ENCODE measurements at places on chromosomes 1 and 21.

DNA sequence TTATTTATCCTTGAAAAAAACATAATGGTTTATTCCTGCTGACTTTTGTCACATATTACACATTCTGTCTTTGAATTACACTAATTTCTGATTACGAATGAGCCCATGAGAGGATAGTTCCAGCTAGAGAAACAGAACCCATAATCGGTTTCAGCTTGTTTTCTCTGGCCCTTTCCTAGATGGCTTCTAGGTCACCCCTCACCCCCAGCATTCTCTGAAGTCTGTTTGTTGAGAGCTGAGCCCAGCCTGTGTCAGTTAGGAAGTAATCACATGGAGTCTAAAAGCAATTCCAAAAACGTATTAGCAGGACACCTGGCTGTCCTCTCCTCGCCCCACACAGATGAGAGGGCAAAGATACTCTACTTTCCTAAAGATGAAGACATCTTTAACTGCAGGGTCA, 48.9 kb downstream of the KIAA1614 start:
- no peak for DNase-seq

DNA sequence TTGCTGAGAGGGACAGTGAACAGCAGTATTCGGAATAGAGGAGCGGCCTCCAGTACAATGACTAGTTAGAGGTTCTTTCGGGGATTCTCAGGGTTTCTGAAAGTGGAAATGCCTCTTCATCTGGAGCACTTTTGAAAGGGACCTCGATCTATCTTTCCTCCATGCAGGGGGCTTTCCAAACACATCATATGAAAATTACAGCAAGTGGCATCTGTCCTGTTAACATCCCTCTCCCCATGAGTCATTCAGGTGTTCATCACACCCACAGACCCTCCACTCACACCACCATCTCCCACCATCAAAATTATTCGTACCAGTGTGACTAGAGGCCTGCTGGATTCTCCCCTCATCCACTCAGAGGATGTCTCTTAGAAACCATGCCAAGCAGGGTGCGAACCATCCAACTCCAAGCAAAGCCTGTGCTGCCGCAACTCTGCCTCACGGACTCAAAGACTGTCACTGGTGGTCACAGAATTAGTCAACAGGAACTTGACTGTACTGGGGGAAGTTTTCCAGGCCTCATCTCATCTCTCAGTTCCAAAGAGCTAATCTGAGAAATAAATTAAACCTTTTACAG, 211.1 kb downstream of the MRPL39 start:
- DNase-seq = no peak

- no peak for DNase-seq
These were observed 64.2 kb upstream of the MRPS6 start for GRCh38 chr21:34009193-34009592.

DNA sequence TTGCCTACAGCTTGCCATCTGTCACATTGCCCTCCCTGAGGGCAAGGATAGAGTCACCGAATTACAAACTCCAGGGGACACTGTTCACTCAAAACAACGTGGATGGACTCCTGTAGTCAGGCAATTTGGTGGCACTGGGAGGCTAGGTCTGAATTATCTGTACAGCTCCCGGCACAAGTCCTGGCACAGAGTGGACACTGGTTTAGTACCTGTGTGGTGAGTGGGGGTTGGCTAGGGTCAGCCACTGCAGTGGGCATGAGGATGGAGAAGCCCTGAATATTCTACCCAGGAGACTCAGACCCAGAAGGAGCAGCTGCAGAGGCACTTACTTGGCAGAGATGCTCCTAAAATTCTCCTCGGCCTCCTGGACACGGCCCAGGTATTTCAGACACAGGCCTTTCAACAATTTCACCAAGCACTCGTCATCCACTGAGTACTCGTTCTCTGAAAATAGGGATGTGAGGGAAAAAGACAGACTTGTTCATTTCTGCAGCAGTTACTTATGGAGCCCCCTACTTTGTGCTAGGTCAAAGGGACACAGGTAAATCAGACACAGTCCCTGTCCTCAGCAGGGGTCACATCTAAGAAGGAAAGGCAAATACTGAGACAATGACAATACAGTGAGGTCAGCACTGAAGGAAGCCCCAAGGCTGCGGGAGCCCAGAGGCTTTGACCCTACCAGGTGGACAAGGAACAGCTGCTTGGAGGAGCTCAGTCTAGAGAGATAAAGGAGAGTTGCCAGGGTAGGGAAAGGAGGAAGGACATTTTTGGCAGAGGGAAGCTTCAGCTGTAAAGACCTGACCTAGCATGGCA, 40.5 kb downstream of the TTC39A start:
- DNase-seq = no peak

DNA sequence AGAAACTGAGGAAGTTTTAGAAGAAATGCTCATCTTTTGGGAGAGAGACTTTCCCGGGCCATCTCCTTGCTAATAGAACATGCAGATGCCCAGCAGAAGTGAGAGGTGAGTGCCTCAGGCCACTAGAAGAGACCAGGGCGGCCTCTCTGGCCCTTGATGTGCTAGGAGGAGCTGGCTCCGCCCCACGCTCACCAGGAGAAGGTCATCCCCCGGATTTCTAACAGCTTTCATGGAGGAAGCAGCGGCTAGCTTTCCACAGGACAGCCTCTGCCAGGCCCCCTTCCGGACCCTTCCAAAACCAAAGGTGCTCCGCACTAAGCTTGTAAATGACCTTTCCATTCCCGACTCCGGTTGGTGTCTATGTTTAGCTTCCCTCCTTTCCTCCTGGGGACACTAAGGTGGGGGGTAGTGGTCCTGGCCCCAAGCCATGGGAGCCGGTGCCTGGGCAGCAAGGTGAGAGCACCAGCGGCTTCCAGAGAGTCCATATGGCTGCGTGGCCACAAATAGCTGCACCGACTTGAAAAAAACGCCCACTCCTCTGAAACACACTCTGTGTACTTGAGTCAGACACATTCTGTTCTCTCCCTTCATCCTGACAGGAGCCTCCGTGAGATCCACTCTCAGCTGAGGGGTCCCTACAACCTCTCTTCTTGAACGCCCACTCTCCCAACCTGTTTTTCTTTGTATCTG, 249.9 kb downstream of the TNR start:
- no peak for DNase-seq

- DNase-seq = no peak
These were observed 209.5 kb upstream of the C1orf174 start for GRCh38 chr1:4109628-4109940.

DNA sequence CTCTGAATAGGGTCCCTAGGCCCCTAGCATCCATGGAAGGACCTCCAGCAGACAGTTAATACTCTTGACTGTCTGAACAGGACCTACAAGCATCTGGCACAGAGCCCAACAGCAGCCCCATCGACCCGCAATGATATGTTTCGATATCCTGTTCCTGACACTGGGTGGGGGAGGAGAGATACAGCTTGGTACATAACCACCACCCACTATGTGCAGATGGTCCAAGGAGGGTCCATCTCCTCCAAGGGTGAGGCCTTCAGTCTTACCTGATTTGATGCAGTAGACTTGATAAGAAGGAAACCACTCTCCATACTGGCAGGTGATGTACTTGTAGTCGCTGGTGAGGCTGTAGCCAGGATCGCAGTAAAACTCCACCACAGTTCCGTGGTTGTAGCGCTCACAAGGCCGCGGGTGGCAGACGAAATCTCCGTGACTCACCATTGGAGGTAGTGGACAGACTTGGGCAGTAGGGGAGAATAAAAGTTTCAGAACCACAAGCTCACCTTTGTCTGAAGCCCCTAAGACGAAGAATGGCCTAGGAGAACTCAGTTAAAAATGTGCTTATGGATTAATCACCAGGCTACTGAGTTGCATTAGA, 86.0 kb upstream of the TLR5 start:
- peak; percentile 16 for DNase-seq

- DNase-seq = no peak
These were observed 127.7 kb upstream of the COL6A1 start for GRCh38 chr21:45853703-45854342.

- DNase-seq = no peak
These were observed 1.1 kb upstream of the AJAP1 start for GRCh38 chr1:4653328-4653660.

GRCh38 chr1:24600551-24600950, 42.6 kb upstream of the SRRM1 start:
- no peak for DNase-seq

- DNase-seq = no peak
These were observed 7.7 kb upstream of the HTR1D start for GRCh38 chr1:23224739-23225648.

GRCh38 chr1:41648844-41649243, 164.4 kb upstream of the EDN2 start:
- no peak for DNase-seq

DNA sequence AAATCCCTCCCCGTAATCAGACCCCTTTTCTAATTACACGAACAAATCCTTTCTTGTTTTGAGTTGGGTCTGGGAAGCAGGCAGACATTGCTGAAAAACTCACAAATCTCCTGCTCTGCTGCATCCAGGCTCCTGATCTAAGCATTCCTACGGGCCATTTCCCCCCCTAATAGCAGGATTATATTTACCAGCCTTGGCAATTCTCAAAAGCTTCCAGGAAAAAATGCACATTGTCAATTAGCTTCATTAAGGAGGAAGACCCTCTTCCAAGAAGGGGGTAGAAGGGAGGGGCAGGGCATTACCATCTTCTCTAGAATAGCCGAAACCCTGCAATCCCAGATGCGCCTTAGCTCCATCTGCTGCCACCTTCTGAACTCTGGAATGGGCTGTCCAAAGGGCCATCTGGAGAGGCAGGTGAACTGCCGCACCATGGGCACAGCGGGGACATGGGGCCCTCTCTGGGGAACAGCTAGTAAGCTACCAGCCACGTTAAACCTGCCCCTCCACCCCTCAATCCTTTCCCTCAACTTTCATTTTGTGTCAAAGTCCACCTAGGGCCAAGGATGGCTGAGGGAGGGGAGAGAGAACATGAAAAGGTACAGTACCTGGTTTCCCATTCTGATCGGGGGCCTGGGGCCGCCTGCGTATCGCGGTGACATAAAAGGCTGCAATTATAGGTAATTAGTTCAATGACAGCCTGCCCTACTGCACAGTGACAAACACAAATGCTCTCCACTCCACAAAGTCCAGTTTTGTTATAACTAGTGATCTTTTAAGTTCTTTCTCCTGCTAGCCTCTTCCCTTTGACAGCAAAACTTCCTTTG, 56.8 kb downstream of the MRPL37 start:
- DNase-seq = no peak

DNA sequence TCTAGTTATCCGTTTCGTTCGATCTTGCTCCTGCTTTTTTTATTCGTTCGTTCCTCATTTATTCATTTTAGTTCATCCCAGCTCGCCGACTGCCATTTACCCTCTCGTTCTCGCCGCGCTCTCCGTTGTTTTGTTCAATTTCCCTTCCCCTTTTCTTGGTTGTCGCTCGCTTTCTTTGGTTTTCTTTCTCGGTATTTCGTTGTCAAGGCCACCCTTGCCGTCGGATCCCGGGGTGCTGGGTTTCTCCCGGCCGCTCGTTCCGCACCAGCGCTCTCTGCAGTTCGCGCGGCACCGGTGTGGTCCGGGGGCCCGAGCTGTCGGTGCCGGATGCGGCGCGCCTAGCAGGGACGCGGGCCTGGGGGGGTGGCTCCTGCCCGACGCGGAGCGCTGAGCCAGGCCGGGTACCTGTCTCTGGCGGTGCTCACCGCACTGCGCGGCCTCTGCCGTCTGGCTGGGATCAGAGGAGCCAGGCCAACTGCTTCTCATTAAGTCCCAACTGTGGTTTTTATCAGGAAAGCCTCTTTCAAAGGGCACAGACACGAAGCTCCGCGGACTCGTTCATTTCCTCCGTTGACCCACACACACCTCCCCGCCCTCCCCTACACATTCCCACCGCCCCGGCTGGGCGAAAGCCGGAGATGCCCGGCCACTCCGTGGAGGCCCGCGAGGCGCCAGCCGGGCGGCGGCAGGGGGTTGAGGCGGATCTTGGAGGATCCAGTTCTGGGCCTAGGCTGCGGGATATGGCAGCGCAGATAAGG, 1.6 kb downstream of the ALX3 start:
- DNase-seq = peak; percentile 26

DNA sequence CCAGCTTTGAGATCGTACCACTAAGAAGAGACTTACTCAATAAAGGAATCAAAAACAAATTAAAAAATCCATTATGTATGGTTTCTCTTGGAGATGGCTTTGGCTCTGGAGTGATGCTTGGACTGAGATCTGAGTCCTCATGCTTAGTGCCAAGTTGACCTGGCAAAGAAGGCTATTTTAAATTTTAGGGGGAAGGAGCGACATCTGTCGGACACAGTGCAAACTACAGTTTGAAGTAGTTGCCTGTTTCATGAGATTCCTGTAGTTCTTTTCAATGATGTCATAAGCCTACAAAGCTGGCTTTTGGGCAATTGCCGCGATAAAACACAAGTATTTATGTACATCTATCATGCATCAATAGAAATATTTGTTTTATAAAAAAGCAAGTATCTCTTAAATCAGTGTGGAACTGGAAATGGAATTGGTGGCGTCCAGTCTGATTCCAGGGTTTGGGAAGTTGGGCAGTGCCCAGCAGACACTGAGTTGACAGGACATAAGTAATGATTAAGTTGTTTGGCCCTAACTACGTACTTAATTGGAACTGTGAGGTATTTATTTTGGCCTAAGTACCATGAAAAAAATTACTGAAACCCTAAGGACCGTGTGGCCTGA, 50.0 kb downstream of the TBCE start:
- DNase-seq = peak; percentile 72

GRCh38 chr1:210978974-210979354, 155.0 kb downstream of the KCNH1 start:
- DNase-seq = no peak

GRCh38 chr1:37752213-37752582, 12.7 kb downstream of the EPHA10 start:
- DNase-seq = no peak

GRCh38 chr1:209727286-209727685, 22.6 kb downstream of the HSD11B1 start:
- DNase-seq = no peak
